Activated CD4-positive, alpha-beta memory T cell treated with anti-CD3 and anti-CD28 coated beads, Interleukin-2, amount 10 ng/mL, durations not matched to agents 7 days and 5 days (primary cell): ENCODE measurements at places on chromosomes 12 and 14.
A peak's percentile ranks its signal among the peaks of the same experiment; 100 is the strongest.

GRCh38 chr14:37237094-37237493, 39.4 kb downstream of the MIPOL1 start:
- DNase-seq, result no peak

GRCh38 chr12:31325524-31325875, 450 bp downstream of the SINHCAF start:
- peak; percentile 32 for DNase-seq

GRCh38 chr12:106446419-106447092, 89.0 kb downstream of the POLR3B start:
- DNase-seq, result no peak

- no peak for DNase-seq
Measured at GRCh38 chr14:35341751-35342488, 49.7 kb downstream of the PSMA6 start.

DNA sequence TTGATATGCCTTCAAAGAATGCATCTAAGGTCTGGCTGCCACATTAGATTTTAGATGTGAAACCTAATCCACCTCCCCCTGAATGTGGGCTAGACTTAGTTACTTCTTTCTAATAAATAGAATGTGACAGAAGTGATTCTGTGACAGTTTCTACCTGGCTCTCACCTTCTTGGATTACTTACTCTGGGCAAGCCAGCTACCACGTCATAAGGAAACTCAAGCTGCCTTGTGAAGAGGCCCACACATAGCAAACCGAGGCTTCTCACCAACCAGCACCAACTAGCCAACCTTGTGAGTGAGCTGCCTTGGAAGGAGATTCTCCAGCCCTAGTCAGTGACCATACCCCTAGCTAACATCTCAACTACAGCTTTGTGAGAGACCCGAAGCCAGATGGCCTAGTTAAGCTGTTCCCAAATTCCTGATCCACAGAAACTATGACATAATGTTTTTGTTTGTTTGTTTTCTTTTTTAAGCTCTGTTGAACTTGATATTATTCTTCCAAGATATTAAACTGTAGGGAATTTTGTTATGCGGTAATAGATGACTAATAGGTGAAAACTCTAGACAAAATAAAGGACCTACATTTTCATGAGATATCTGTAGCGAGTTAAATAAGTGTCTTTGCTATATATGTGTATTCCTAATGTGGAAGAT, 6.2 kb downstream of the GPR19 start:
- DNase-seq, result no peak

DNA sequence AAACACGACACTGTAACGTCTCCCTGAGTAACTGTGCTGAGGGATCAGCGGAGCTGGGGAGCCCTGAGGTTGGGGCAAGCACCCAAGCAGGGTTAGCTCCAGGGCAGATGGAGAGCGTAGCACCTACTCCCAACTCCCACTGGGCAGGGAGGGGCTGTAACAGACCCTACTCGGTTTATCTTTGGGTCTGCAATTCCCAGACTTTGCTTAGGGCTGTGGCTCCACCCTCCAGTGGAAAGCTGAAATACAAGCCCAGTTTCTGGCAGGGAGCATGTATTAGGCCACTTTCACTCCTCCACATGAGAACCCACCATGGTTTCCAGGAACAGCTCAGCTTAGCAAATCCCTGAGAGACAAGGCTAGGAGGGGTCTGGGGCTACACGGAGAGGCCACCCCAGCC, 17.3 kb upstream of the TC2N start:
- DNase-seq, result no peak

GRCh38 chr14:38705220-38705619, 397.8 kb downstream of the SEC23A start:
- DNase-seq, result no peak

DNA sequence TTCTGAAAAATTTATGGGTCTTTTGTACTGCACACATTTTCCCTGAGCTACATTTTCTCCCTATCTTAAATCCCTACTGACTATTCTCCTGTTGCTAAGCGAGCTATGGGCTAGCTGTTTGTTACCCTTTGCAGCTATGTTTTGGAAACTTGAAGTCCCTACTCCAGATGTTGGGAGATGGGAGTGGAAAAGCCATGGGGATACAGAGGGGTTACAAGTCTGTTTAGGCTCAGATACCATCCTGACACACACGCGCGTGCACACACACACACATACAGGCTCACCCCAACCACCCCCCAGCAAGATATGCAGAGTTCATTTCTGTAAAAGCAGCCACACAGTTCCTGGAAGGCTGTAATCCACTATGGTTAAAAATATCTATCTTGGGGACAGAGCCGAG, 15.8 kb downstream of the ATP5MC2 start:
- DNase-seq, result no peak

- no peak for DNase-seq
Measured at GRCh38 chr12:10718279-10718821, 4.8 kb downstream of the YBX3 start.

GRCh38 chr14:77062261-77062660, 33.8 kb upstream of the IRF2BPL start:
- no peak for DNase-seq

DNA sequence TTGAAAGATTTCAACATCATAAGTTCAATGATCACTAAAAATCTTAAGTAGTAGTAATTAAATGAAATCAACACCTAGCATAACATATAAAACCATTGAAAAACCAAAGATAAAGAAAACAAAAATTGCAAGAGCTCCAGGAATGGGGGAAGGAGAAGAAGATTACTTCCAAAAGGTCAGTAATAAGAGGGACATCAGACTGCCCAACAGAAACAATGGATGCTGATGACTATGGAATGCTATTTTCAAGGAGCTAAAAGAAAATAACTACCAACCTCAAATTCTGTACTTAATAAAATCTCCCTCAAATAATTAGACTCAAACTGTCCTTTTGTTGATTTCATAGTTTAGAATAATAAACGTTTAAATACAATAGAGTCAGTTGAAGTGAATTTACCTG, 314.5 kb upstream of the LMO3 start:
- DNase-seq, result no peak

- no peak for DNase-seq
Measured at GRCh38 chr14:24313913-24314312, 2.6 kb downstream of the LTB4R start.

GRCh38 chr12:27316947-27317346, 15.7 kb upstream of the BMAL2 start:
- no peak for DNase-seq

- no peak for DNase-seq
Measured at GRCh38 chr12:117774941-117775775, 193.6 kb downstream of the KSR2 start.

DNA sequence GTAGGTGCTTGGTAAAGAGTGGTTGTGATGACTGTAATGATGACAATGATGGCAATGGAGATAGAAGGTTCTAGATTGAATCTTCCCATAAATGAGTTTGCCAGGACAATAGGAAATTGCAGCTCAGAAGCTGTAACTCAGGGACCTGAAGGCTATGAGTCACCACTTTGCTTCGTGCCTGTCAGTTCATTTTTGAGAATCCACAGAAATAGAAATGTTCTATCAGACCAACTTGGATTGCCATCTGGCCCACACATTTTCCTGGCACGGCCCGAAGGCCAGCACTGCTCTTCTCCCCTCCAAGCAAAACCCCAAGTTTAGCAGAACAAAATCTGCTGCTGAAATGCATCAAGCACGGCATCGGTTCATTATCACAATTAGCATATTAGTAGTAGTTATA, 1127.0 kb downstream of the BCL11B start:
- DNase-seq, result no peak

GRCh38 chr12:6966351-6966750, 4.1 kb downstream of the PHB2 start:
- DNase-seq, result no peak

DNA sequence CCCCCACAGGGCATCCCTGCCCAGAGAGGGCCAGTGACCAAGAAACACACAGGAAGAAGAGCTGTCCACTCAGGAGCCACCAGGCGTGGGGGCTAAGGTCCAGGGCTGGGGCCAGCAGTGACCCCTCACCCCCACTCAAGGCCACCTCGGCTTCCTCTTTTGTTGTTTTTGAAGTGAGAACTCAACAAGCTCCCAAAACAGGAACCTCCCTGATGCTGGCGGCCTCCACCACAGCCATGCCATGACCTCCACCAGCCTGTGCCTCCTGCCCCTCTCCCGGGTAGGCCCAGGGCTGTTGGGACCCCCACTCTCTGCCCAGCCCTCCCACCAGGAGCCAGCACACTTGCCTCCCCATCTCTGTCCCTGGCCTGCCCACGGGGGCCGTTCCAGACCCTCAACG, 7.8 kb downstream of the AKT1 start:
- no peak for DNase-seq

DNA sequence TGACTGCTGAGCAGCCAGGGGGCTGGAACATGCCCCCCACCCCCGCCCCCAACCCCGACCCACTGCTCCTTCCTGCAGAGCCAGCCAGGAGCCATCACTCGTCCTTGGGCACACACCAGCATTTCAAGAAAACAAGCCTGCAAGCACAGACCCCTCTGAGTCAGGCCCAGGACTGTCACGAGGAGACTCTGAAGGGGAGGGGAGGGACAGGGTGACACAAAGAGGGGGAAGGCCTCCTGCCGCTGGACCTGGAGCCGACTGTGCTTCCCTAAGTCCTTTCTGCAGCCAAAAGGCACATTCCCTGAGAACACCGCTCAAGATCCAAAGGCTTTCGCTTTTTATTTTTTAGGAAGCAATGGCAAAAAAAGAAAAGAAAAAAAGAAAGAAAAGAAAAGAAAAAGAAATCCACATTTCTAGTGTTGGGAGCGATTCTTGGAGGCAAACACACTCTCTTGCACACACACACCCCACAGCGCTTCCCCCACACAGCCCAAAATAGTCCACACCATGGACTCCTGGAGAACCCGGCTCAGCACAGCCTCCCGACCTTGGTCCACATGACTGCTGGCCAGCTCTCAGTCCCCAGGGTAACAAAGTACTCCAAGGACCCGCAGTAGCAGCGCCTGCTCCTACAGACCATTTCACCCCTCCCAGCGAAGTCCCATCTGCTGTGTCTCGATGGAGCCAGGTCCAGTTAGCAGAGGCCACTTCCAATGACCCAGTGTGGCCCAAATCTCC, 101.7 kb downstream of the DPF3 start:
- DNase-seq, result no peak

DNA sequence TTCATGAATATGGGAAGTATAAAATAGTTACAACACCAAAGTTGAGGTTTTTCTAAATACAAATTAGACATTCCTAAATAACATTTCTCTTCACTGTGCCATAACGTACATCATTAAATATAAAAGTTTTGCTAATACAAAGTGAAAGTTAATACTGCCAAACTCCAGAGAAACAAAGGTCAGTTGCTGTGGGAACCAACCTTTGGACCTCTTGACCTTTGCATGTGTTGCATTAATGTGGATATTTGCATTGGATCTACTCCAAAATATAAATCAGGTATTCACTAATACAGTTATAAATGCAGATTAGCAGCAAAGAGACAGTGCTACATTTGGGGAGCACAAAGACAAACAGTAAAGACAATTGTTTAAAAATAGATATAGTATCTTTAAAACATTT, 366.0 kb upstream of the USP15 start:
- DNase-seq, result no peak

GRCh38 chr14:22994762-22995275, 12.5 kb upstream of the AJUBA start:
- DNase-seq, result peak; percentile 29

GRCh38 chr12:64733857-64734256, 25.3 kb downstream of the GNS start:
- no peak for DNase-seq

- no peak for DNase-seq
Measured at GRCh38 chr12:7058163-7058845, 2.2 kb upstream of the C1S start.

DNA sequence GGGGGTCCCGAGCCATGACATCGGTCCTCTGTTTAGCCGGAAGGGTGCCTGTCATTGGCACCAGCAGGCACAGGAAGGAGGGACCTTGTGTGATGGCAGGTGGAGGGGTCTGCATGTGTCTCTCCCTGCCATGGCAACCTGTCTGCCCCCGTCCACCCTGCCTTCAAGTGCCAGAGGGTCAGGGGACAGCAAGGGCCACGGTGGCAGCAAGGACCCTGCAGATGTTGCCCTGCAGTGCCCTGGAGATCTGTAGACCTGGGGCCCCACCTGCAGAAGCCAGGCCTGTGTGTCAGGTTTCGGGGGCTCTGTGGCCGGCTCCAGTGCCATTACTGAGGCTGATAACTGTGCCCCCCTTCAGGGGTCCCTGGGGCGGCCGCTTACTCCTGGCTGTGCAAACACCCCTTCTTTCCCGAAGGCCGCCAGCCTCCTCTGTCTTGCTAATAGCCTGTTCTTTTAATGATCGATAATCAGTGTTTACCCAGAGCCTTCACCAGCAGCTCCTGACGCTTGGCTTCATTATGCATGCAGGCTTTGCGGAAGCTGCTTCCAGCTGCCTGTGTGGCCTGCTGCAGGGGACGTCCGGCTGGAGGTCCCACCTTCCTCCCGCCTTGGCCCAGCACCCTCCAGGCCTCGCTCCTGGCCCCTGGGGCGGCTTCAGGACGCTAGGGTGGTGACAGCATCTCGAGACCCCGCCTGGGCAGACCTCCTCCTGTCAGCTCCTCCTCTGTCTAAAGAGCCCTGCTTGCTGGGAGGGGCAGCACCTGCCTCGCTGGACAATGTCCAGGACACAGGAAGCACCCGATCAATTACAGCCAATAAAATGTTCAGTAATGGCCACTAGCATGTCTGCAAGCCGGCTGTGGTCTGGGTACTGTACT, 153.0 kb downstream of the KIF26A start:
- no peak for DNase-seq

GRCh38 chr14:70538087-70538486, 3.3 kb upstream of the ADAM20 start:
- no peak for DNase-seq

- no peak for DNase-seq
Measured at GRCh38 chr14:86673523-86673969, 1143.6 kb downstream of the FLRT2 start.

- DNase-seq, result no peak
Measured at GRCh38 chr12:34391771-34392581, 369.7 kb downstream of the ALG10 start.

GRCh38 chr12:91273560-91273959, 90.9 kb upstream of the DCN start:
- DNase-seq, result no peak

DNA sequence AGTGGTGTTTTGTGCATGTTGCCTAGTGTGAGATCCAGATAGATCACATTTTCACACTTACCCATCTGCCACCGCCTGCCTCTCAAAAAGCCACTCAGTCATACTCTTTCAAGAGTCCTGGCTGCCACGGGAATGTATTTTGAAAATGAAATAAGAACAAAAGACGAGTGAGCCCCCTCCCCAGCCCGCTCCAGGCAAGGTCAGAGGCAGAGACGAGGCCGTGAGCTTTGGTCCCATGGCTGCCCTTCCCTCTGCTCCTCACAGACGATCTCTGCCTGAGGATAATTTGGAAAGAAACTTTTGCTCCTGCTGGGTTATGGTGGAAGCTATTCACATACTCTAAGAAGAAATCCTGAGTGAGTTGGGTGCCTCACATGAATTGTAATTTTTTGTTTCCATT, 924.3 kb downstream of the BCL11B start:
- no peak for DNase-seq
